Amniotic stem cell (primary cell): ENCODE measurements at places on chromosomes 1 and 21.

- DNase-seq: no peak
Measured at GRCh38 chr1:62352387-62352786, 33.2 kb upstream of the KANK4 start.

DNA sequence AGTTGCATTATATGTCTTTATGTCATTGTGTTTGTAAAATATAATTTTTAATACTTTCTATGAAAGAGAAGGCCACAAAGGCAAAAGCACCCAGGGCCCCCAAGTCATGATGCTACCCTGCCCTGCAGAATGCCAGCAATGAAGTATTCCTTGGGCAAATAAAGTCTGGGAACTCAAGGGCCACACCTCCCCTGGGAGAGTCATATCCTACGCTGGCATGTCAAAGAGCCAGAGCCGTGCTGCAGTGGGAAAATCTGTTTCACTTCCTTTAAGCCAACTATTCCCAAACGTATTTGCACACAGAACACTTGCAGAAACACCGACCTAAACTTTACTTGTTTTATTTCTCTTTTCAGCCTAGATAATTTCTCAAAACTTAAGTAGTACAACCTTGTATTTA lies 98.4 kb upstream of the KAZN start:
- DNase-seq: no peak

GRCh38 chr1:66984491-66984890 lies 59.7 kb downstream of the MIER1 start:
- DNase-seq: no peak

DNA sequence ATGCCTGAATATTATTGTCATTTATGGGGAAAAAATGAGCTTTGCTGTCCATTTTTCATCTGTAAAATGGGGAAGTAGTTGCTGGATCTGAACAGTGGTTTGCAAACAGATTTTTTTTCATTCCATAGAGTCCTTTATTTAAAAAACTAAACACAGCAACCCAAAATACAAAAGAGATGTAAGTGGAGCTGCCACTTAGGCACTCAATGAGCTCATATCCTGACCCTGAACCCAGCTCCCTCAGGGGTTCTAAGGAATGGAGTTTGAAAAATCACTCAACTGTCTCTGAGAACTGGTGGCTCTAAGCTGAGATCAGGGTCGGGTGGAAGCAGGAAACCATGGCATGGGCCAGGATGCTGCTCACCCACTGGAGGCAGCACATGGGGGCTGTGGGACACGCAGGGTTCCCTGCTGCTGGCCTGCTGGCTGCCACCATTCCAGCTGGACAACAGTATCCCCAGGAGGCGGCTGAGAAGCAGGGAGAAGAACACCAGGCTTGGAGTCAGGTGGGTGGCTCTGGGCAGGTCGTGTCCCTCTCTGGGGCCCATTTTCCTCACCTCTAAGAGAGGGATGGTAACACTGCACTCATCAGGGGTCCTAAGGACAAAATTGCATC lies 9.6 kb upstream of the ECE1 start:
- DNase-seq: no peak

DNA sequence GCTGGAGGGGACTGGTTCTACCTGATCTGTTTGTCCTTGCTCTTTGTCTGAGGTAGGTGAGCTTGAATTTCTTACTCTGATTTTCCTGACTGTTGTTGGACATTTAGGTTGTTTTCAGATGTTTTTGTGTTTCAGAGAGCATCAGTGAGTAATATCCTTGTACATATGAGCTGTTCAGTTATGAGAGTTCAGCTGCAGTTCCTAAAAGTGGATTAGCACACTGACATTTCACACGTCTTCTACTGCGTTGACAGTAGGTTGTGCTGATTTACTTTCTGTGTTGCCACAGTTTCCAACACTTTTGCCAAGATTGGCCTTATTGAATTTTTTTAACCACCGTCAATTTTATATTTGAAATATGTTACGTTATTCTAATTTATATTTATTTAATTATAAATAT lies 27.7 kb downstream of the CXADR start:
- DNase-seq: no peak

GRCh38 chr1:89356658-89357400 lies 7.0 kb upstream of the GBP6 start:
- DNase-seq: peak; percentile 53

DNA sequence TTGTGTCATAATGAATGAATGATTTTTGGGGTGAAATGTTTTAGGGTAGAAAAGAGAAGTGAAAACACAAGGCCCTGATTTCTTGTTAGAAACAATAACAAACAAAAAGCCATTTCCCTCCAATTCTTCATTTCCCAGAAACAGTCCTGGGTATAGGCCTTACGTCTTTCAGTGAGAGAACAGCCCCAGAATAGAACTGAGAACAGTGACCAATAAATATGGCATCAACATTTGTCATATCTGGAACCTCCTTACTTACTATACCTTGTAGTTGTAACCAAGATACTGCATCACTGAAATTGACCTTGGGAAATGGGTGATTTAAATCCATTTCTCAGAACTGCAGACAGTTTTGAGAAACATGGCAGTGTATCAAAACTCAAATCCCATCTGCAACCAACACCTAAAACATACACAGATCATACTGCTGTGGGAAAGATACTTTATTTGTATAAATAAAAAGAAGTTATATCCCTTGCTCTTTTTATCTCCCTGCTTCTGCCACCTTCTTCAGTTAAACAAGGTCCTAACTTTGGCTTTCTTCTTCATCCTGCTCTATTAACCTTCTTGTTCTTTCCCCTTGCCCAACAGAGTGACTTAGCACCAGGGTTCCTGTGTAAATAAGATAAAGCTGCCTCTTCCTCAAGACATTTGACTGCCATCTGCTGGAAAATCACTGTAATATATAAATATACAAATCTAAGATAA lies 19.5 kb downstream of the XKR8 start:
- no peak for DNase-seq

DNA sequence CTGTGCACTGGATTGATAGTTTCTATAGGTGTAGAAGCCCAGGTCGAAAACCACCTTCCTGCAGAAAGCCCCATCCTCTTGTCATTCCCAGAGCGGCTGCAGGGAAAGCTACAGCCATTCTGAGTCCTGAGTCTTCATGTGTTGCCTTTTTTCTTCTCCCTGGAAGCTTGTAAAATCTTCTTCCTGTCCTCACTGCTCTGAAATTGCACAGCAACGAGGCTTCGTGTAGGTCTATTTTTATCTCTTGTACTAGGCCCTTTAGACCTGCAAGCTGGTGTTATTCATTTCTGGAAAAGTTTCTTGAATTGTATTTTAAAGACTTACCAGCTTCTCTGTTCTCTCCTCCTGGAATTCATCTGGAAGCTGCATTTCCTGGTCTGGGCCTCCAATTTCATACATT lies 44.2 kb upstream of the ETS2 start:
- no peak for DNase-seq

- no peak for DNase-seq
Measured at GRCh38 chr21:34992736-34993398, 56.2 kb downstream of the RUNX1 start.

DNA sequence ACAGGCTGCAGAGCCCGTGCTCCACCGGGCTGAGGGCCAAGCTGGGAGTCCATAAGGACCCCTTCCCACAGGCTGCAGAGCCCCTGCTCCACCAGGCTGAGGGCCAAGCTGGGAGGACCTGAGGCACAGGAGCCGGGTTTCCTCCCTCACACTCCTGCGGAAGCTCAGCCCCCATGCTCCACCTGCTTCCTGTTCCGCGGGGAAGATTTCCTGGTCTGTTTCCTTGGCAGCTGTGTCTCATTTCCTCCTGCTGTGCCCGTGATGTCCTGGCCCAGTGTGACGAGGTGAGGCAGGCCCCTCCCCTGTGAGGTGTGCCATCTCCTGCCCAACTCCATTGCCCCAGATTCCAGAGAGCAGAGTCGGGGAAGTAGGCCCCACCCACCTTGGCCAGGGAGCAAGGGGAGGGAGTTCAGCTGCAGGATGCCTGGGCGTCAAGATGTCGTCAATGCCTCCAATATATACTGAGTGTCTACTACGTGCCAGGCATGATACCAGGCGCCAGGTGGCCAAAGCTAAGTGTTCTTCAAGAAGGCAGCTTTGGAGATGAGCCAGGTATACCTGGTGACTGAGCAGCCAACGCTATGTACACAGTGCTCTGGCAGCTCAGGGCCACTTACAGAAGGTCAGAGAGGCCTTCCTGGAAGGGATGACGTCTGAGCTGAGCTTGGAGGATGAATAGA lies 58.8 kb downstream of the NAV1 start:
- DNase-seq: no peak

- DNase-seq: no peak
Measured at GRCh38 chr1:228647523-228648444, 87.5 kb upstream of the RHOU start.

- no peak for DNase-seq
Measured at GRCh38 chr1:117605164-117605773, 579 bp upstream of the TENT5C start.

GRCh38 chr1:81967951-81968350 lies 167.2 kb downstream of the ADGRL2 start:
- DNase-seq: no peak

DNA sequence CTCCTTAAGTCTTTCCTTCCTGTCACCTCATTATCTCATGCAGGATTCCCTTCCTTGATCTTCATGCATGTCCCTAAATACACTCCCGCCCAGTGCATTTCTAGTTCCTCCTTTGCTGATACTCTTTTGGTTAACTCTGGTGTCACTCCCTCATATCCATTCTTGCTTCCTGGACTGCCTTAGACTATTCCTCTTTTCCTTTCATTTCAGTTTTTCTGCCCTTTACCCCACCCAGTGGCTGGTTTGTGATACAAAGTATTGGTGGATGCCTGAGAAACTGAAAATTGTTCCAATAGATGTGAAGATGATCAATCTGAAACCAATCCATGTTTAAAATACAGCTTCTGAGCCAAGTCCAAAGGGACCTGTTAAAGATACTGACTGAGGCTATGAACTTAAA lies 553.8 kb upstream of the CAMK1G start:
- no peak for DNase-seq

GRCh38 chr21:33023574-33024200 lies 2.0 kb upstream of the OLIG2 start:
- no peak for DNase-seq

GRCh38 chr1:6006882-6007281 lies 14.7 kb upstream of the NPHP4 start:
- DNase-seq: no peak

DNA sequence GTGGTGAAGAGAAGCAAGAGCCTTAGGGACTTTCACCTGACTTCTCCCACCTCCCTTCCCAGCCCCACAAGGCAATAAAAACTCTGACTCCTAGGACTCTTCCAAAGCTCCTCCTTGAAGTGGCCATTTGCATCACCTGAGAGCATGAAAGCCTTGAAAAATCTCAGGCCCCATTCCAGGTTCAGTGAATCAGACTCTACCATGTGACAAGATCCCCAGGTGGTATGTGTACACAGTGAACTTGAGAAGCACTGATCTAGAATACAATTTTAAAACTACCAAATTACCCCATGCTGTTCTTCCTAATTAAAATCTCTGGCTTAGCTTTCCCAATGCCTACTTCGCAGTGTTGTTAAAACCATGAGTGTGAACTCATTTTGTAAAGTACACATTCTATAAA lies 195.1 kb upstream of the SAMSN1 start:
- no peak for DNase-seq

- DNase-seq: no peak
Measured at GRCh38 chr1:8651962-8652361, 165.5 kb downstream of the RERE start.

GRCh38 chr1:17372955-17373354 lies 959 bp downstream of the PADI6 start:
- no peak for DNase-seq

DNA sequence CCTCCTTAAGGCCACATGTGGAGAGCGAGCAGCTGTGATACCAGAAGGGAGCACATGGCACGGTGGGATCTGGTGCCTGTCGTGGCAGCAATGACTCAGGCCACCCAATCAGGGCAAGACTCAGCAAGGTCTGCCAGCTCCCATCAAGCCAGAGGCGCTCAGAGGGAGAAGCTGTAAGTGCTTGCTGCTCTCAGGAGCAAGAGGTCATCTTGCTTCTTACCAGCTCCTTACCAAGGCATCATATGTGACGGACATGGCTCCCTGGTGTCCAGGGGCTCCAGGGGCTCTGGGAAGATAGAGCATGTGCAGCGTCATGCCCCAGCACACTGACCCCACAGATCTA lies 72.9 kb downstream of the ITPKB start:
- no peak for DNase-seq

DNA sequence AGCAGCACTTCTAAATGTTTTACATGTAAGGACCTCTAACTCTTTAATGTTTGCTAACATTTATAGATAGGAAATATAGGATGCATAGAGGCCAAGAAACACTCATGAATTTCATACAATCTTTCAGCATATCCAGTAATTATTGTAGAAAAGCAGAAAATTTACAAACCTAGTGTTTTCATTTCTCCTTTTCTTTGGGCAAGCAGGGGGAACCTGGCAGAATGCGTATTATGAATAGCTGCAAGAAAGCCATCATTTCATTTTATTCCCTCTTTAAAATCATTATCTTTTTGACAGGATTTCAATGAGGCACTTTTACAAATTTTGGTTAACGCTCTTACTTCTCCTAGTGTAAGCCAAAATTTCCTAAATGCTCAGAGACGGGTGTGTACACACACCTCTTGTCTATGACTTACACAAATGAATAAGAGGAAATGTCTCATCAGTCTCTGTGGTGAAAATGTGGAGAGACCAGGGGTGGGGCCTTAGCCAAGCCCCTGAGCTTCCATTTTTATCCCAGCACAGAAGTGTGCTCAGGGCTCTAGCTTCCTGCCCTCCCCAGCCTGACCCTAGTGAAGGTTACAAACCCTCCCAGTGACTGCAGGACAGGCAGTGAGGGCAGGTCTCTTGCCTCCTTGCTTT lies 91.6 kb downstream of the LRRC8C start:
- no peak for DNase-seq

DNA sequence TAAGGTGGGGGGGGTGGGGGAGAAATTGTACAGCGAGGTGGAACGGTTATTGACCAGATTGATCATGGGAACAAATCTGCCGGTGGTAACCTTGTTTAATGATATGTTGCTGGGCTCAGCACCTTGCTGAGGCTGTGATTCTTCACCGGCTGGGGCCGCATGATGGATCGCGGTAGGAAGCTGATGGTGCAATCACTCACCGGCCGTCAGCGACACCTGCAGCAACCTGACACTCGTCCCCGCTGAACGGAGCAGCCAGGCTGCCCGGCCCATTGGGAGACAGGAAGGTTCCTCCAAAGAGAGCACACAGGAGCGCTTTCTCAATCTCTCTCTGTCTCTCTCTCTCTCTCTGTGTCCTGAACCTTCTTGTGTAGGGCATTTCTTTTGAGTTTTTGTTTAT lies 128.5 kb upstream of the RRP15 start:
- no peak for DNase-seq

DNA sequence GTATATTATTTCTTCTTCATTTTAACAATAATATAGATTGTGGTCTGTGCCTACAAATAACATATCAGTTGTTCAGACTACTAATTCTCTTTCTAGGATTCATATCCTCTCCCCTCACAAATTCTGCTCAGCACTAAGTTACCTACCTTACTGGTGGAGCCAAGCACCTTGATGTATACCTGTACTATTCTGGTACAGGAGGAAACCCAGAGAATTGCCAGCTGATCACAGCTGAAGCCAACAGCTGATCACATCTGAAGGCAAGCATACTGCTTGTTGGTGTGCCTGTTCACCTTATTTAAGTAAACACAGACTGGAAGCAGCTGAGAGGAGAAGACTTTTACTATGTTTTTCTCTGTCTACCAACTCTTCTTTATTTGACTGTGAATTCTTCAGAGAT lies 101.8 kb downstream of the PBX1 start:
- DNase-seq: no peak

GRCh38 chr1:224333939-224334786 lies 4.2 kb upstream of the NVL start:
- DNase-seq: no peak
